ENCODE measurements at places on chromosomes 16 and 17. TPM values are rescaled to one million over a fixed set of nuclear protein-coding genes. Genes with fewer than 3 reads are reported as not detected.

DNA sequence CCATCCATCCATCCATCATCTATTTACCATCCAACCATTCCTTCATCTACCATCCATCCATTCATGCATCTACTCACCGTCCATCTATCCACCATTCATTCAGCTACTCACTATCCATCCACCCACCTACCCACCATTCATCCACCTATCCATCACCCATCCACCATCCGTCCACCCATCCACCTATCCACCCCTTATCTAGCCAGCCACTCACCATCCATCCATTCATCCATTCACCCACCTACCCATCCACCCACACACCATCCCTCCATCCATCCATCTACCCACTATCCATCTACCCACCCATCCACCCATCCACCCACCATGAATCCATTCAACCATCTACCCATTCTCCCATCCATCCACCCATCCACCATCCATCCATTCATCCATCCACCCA is 26.6 kb downstream of the BCO1 start:
- H3K36me3 ChIP-seq: no peaks in the 10 kb centered on the region
- no peaks in the 10 kb centered on the region for H3K4me1 ChIP-seq
- no peaks in the 10 kb centered on the region for H3K27me3 ChIP-seq
- H3K27ac ChIP-seq: no peak overlapping the region

DNA sequence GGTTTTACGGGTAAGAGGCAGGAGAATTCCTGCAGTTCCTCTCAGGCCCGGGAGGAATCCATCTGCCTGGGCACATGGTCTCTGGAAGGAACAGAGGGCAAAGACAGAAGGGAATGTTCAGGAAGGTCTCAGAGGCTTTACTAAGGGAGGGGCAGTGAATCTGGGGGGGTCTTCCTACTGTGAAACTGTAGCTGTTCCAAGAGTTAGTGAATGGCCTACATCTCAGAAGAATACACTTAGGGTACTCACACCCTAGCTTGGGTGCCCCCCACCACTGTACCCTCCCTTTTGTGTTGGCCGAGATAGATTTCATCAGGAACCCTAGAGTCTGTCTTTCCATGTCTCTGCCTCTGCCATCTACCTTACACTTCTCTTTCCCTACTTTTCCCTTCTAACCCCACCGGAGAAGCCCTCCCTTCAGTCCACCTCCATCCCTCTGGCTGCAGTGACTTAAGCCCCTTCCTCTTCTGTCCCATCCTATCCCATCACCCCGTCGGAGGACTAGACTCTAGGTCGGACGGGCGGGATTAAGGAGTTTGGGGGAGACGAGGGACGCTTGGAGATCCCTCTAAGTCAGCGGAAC is 316 bp downstream of the DLG4 start:
- peak overlapping the region; percentile 95 for H3K27ac ChIP-seq
- H3K36me3 ChIP-seq: peaks cover 5% of the 10 kb centered on the region
- peaks cover 53% of the 10 kb centered on the region for H3K4me1 ChIP-seq

C1QTNF1 gene
- total RNA-seq: 1.5 TPM

TBC1D3I gene
- 0.54 TPM for total RNA-seq

- no peak for DNase-seq
- no peaks in the 10 kb centered on the region for H3K36me3 ChIP-seq
- no peaks in the 10 kb centered on the region for H3K27me3 ChIP-seq
- H3K27ac ChIP-seq: peak overlapping the region; percentile 51
Measured at GRCh38 chr16:85220125-85220839, 108.0 kb upstream of the CIBAR2 start.

GRCh38 chr17:45363498-45363897 is 46.7 kb upstream of the MAP3K14 start:
- no peak for DNase-seq
- no peaks in the 10 kb centered on the region for H3K27me3 ChIP-seq
- H3K4me1 ChIP-seq: peaks cover 18% of the 10 kb centered on the region
- H3K4me3 ChIP-seq: no peak overlapping the region
- H3K27ac ChIP-seq: peak overlapping the region; percentile 42
- H3K36me3 ChIP-seq: no peaks in the 10 kb centered on the region

- no peak for DNase-seq
- no peaks in the 10 kb centered on the region for H3K27me3 ChIP-seq
- H3K36me3 ChIP-seq: no peaks in the 10 kb centered on the region
- H3K27ac ChIP-seq: no peak overlapping the region
- H3K4me1 ChIP-seq: no peaks in the 10 kb centered on the region
Measured at GRCh38 chr17:17395246-17395802, 81.5 kb upstream of the MED9 start.

MYL11 gene
- total RNA-seq: not detected

GRCh38 chr16:893360-893759 is 77.4 kb downstream of the LMF1 start:
- H3K4me3 ChIP-seq: no peak overlapping the region
- DNase-seq: no peak
- no peak overlapping the region for H3K27ac ChIP-seq

GRCh38 chr16:87562201-87562600 is 40.1 kb upstream of the JPH3 start:
- no peaks in the 10 kb centered on the region for H3K27me3 ChIP-seq
- no peaks in the 10 kb centered on the region for H3K4me1 ChIP-seq
- DNase-seq: no peak
- H3K36me3 ChIP-seq: no peaks in the 10 kb centered on the region
- H3K4me3 ChIP-seq: no peak overlapping the region
- H3K27ac ChIP-seq: no peak overlapping the region

DNA sequence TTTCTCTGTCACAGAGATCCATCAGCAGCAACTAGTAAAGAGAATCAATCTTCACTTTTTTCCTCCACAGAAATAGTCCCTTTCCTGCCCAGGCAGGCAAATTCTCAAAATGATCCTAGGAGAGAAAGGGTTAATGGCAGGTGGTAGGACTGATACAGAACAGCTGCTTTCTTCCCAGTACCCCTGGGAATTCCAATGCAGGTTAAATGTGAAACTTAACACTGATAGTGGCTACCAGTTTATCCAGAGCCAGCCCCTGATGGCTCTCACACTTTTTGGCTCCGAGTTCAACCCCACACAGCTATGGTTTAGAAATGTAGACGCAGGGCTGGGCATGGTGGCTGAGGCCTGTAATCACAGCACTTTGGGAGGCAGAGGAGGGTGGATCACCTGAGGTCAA is 22.2 kb downstream of the MARVELD3 start:
- H3K36me3 ChIP-seq: peaks cover 6% of the 10 kb centered on the region
- no peaks in the 10 kb centered on the region for H3K4me1 ChIP-seq

DNA sequence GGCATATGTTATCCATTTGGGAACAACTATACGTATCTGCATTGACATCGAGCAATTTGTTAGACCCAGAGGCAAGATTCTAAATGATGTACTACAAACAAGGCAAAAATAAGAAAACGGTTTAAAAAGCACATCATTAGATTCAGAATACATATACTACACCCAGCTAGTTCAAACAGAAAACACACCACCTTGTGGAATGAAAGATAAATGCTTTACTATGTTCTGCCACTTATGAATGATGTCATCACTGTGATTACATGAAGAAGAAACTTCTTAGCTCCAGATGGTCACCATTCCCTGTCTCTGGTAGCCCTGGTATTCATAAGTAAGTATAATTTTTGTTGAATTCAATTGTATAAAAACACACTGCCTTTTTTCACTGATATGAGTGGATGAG is 7.8 kb downstream of the NACA2 start:
- H3K27me3 ChIP-seq: no peaks in the 10 kb centered on the region
- H3K27ac ChIP-seq: no peak overlapping the region
- H3K4me3 ChIP-seq: no peak overlapping the region
- no peaks in the 10 kb centered on the region for H3K36me3 ChIP-seq
- H3K4me1 ChIP-seq: 0 out of 2 replicates have a peak, but pooled peaks cover 4% of the 10 kb centered on the region
- no peak for DNase-seq

GRCh38 chr17:199806-200545 is 18.5 kb upstream of the DOC2B start:
- H3K4me1 ChIP-seq: peaks cover 21% of the 10 kb centered on the region
- no peaks in the 10 kb centered on the region for H3K27me3 ChIP-seq
- H3K4me3 ChIP-seq: no peak overlapping the region
- H3K27ac ChIP-seq: peak overlapping the region; percentile 51

- H3K4me3 ChIP-seq: peak overlapping the region; percentile 63
- H3K36me3 ChIP-seq: peaks cover 18% of the 10 kb centered on the region
- H3K27me3 ChIP-seq: no peaks in the 10 kb centered on the region
- H3K27ac ChIP-seq: peak overlapping the region; percentile 91
Measured at GRCh38 chr17:72125742-72126141, 4.9 kb downstream of the SOX9 start.

NACA2 gene
- total RNA-seq: not detected

SDR42E1 gene
- 0.33 TPM for total RNA-seq

FBXW10B gene
- 0.54 TPM for total RNA-seq

DNA sequence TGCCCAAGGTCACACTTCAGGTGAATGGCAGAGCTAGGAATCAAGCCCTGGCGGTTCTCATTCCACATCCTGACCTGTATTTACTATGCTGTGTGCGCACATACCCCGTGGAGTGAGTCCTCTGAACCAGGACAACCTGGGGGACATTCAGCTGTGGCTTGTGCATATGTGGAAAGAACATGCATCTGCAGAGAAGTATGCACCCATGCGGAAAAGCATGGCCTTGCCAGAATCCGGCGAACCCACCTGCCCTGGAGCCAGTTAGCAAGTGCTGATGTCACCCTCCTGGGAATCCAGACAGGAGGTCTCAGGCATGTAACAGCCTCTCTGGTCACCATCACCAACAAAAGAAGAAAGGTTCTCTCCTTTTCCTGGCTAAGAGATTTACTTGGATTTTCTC is 1.9 kb downstream of the RASL10B start:
- H3K4me1 ChIP-seq: peaks cover 7% of the 10 kb centered on the region
- no peak overlapping the region for H3K4me3 ChIP-seq
- H3K27ac ChIP-seq: no peak overlapping the region
- DNase-seq: no peak
- no peaks in the 10 kb centered on the region for H3K27me3 ChIP-seq
- H3K36me3 ChIP-seq: no peaks in the 10 kb centered on the region

DNA sequence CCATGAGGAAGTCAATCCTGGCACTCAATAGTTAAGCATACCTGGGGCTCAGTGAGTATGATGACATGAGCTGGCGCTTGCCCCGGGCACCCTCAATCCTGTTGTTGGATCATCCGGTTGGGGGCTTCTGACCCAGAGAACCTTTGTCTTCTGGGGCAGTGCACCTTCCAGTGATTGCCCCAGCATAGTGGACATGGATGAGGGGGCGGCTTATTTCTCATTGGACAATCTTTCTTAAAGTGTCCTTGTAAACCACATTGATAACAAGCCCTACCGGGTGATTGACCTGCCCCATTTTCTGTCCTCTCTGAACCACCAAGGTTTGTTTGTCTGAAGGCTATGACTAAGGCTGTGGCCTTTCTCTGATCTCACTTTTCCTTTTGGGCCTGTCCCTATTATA is 18.2 kb downstream of the IGSF6 start:
- H3K27me3 ChIP-seq: no peaks in the 10 kb centered on the region
- no peaks in the 10 kb centered on the region for H3K36me3 ChIP-seq
- H3K27ac ChIP-seq: no peak overlapping the region

DNA sequence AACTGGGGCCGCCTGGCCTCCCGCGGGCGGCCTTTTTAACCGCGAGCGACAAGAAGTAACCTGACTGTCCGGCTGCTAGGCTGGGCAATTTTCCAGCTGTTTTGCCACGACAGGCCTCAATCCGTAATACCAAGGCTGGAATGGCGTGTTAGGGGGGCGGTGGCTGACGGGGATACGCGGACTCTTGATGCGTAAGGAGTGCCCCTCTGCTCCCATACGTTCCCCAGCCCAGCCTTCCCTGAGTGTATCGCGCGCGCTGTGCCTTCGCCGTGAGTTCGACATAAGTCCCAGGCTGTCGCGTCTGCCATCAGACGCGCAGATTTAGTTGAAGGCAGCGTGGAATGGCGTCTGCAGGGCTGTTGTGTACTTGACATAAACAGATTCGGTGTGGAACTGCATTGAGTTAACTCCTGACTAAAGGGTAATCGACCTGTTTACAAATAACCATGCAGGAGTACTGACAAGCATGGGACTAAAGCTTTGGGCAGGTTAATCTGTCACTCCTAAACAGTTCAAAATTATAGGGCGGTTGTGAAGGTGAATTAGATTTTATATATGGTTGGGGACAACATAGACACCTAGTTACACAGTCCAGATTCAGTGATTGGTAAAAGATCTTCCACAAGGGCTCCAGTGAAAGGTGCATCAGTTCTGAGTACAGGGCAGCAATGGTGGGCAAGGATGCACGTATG is 16.6 kb upstream of the ERN1 start:
- H3K36me3 ChIP-seq: peaks cover 5% of the 10 kb centered on the region
- DNase-seq: no peak
- H3K27ac ChIP-seq: peak overlapping the region; percentile 93

GRCh38 chr16:74249846-74250245 is 46.8 kb upstream of the PSMD7 start:
- H3K36me3 ChIP-seq: no peaks in the 10 kb centered on the region
- H3K4me1 ChIP-seq: no peaks in the 10 kb centered on the region
- H3K27ac ChIP-seq: no peak overlapping the region
- no peak overlapping the region for H3K4me3 ChIP-seq

DRC3 gene
- total RNA-seq: 3.6 TPM

CFAP97D1 gene
- not detected for total RNA-seq

CTRB1 gene
- total RNA-seq: 2.7 TPM

DNA sequence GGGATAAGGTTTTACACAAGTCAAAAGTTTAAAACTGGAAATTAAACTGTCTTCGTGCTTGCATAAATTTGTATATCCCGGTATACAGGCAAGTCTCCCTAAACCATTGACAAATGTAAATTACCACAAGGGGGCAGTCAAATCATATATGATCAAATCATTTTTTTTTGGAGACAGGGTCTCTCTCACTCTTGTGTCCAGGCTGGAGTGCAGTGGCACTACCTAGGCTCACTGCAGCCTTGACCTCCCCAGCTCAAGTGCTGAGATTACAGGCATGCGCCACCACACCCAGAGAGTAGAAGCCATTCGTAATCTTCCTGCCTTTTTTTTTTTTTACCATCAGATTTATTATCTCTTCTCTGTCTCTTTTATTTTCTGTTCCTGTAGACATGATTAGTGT is 18.5 kb downstream of the TOP2A start:
- peaks cover 74% of the 10 kb centered on the region for H3K36me3 ChIP-seq
- DNase-seq: peak; percentile 17
- H3K4me3 ChIP-seq: no peak overlapping the region
- H3K27ac ChIP-seq: no peak overlapping the region

- no peak for DNase-seq
- H3K27me3 ChIP-seq: no peaks in the 10 kb centered on the region
- no peak overlapping the region for H3K27ac ChIP-seq
- no peaks in the 10 kb centered on the region for H3K36me3 ChIP-seq
Measured at GRCh38 chr16:73308771-73309170, 260.8 kb upstream of the ZFHX3 start.

BIRC5 gene
- 119 TPM for total RNA-seq

- H3K4me1 ChIP-seq: peaks cover 15% of the 10 kb centered on the region
- no peak overlapping the region for H3K4me3 ChIP-seq
- peaks cover 48% of the 10 kb centered on the region for H3K36me3 ChIP-seq
- no peaks in the 10 kb centered on the region for H3K27me3 ChIP-seq
- DNase-seq: no peak
- H3K27ac ChIP-seq: no peak overlapping the region
Measured at GRCh38 chr17:82091264-82092066, 6.6 kb downstream of the FASN start.

TCAP gene
- total RNA-seq: 1.6 TPM

- no peak for DNase-seq
- H3K36me3 ChIP-seq: no peaks in the 10 kb centered on the region
- no peak overlapping the region for H3K4me3 ChIP-seq
- no peak overlapping the region for H3K27ac ChIP-seq
- H3K27me3 ChIP-seq: no peaks in the 10 kb centered on the region
Measured at GRCh38 chr17:60545465-60546191, 19.6 kb upstream of the APPBP2 start.

Measured in Panc1 (cell line).